ENCODE measurements at places on chromosomes 4 and X.

- DNase-seq = no peak
These were observed at the start of gene C4orf54 for GRCh38 chr4:99657798-99658197. TSS of gene C4orf54 (minus strand) at chr4:99657828. CDS start at chr4:99654648, 3,180 bp downstream.

DNA sequence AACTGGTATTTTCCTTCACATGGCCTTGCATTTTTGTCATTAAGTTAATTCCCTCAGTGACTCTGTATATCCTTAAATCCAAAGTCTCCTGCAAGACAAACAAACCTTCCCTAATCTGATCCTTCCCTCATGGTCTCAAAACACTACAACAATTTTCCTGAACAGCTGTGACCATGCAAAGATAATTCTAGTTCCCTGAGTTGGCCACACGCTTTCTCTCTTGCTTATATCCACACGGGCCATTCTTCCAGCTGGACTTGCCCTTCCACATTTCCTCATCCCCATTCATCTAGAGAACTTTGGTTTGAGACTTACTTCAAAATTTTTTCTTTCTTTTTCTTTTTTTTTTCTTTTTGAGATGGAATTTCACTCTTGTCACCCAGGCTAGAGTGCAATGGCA lies 1590.7 kb downstream of the STIM2 start:
- DNase-seq = no peak

DNA sequence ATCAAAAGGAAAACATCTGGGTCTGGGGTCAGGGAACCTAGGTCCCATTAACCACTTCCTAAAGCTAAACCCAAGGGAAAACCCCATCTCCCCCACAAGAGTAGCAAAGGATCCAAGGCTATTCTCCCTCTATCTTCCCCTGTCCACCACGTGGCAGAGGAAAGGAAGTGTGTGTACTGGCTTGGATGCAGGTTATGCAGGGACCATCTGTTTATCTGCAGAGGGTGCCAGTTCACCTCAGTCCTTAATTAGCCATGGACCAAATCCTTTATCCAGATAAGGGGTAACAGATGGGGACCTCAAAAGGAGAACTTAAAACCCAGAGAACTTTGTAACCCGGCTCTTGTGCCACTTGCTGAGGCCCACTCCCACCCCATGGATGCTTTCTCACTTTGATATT lies 135.3 kb downstream of the ZNF518B start:
- no peak for DNase-seq

- no peak for DNase-seq
These were observed 1450.3 kb downstream of the STIM2 start for GRCh38 chr4:28310926-28311325.

GRCh38 chrX:2618516-2618915 lies 72.6 kb upstream of the CD99 start:
- DNase-seq = no peak

- no peak for DNase-seq
These were observed 50.2 kb upstream of the FAM9A start for GRCh38 chrX:8851231-8851886.

DNA sequence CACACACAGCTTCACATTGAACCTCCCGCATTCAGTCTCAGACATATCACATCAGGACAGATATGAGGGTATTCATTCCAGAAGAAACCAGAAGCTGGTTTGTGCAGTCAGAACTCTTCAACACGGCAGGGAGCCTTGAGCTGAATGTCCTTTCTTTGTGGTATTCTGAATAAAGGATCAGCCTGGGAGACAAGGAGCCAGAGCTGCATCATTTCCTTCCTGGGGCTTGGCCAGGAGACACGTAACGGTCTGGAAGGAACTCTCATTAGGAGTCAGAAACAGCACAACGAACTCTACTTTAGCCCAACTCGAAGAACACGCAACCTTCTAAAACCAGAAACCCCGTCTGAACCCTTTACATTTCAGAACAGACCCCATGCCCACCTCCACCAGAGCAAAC lies 46.4 kb downstream of the KDR start:
- no peak for DNase-seq

GRCh38 chr4:4575284-4576211 lies 33.7 kb upstream of the STX18 start:
- DNase-seq = peak; percentile 17

DNA sequence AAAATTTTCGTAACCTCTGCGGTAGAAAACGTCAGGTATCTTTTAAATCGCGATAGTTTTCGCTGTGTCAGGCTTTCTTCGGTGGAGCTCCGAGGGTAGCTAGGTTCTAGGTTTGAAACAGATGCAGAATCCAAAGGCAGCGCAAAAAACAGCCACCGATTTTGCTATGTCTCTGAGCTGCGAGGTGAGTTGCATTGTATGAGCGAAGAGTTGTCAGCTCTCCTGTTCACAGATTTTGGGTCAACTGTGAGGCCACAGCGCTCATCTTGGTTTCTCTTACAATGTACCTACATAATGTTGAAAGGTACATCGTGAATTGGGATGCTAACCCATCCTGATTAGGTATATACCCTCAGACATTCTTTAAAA lies 486 bp downstream of the CLCN3 start:
- DNase-seq = no peak

GRCh38 chrX:11558972-11559371 lies 106.7 kb downstream of the ARHGAP6 start:
- DNase-seq = peak; percentile 41

- DNase-seq = no peak
These were observed 1.4 kb upstream of the TLR6 start for GRCh38 chr4:38858097-38858420.

DNA sequence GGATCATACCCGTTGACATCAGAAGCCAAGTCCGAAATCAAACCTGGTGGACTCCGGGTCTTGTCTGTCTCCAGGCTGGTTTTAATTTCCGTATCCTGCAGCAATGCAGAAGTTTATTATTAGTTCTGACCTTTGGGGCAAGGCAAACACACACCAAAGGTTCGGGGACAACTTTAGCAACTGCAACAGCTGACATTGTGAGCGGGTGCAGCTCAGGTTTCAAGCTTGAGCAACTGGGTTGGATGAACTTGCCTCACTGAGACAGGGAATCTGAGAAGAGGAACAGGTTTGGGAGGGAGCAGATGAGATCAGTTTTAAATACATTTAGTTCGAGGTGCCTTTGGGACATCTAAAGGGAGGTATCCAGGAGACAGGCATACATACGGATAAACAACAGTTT lies 110.7 kb downstream of the GNL3L start:
- DNase-seq = no peak

GRCh38 chrX:102837847-102838246 lies 99.2 kb upstream of the RAB40AL start:
- DNase-seq = no peak

GRCh38 chrX:774536-774935 lies 143.9 kb downstream of the SHOX start:
- no peak for DNase-seq

GRCh38 chr4:164039482-164039881 lies 545.0 kb downstream of the TMA16 start:
- no peak for DNase-seq

- DNase-seq = no peak
These were observed 25.4 kb downstream of the FGFBP1 start for GRCh38 chr4:15912961-15913630.

DNA sequence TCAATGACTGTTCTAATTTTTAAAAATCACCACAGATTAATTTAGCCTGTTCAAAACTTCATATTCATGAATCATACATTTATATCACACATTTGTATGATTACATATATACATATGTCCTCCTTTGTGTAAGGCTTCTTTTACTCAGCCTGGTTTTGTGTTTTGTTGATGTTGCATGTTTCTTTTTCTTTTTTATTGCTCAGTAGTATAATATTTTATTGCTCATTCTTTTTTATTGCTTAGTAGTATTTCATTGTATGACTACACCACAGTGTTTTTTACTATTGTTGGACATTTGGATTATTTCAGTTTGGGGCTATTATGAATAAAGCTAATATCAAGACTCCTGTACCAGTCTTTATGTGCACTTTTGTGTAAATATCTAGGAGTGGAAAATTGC lies 198.5 kb downstream of the RELL1 start:
- DNase-seq = no peak

DNA sequence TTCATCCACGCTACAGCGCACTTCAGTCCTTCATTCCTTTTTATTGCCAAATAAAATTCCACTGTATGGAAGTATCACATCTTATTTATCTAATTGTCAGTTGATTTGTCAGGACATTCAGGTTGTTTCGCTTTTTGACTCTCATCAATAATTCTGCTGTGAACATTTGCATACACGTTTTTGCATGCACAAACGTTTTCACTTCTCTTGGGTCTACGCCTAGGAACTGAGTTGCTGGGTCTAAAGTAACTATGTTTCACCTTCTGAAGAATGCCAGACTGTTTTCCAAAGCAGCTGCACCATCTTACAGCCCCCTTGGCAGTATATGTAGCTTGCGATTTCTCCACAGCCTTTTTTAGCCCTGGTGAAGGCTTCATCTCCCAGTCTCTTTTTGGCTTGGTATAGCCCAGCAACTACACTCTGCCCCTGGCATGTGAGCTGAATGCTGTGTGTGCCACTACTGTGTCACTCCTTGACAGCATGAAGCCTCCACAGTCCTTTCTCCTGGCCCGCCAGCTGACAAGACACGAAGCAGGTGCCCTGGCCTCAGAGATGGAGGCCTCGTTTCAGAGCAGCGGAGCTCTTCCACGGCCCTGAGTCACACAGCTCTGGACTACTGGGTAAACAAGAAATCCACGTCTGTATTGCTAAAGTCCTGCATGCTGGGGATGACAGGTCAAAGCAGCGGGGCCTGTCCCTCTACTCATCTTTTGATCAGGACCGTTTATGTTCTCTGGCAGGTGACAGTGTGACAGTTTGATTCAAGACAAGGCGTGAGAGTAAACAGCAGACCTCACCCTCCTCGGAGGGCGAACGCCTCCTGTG lies 75.5 kb downstream of the NSUN7 start:
- DNase-seq = no peak

- no peak for DNase-seq
These were observed 1222.0 kb upstream of the PRKX start for GRCh38 chrX:4935401-4935800.

GRCh38 chrX:153776611-153777045 lies 4.2 kb upstream of the SRPK3 start:
- DNase-seq = no peak

- no peak for DNase-seq
These were observed 35.2 kb downstream of the SEPTIN11 start for GRCh38 chr4:76984788-76985211.

GRCh38 chr4:8861576-8862295 lies 9.9 kb downstream of the HMX1 start:
- DNase-seq = no peak

- DNase-seq = no peak
These were observed 37.1 kb downstream of the RGS12 start for GRCh38 chr4:3329887-3330286.

GRCh38 chrX:110132450-110133114 lies 129.7 kb downstream of the TMEM164 start:
- no peak for DNase-seq

- DNase-seq = no peak
These were observed 165.9 kb upstream of the NDST4 start for GRCh38 chr4:115279330-115279729.

DNA sequence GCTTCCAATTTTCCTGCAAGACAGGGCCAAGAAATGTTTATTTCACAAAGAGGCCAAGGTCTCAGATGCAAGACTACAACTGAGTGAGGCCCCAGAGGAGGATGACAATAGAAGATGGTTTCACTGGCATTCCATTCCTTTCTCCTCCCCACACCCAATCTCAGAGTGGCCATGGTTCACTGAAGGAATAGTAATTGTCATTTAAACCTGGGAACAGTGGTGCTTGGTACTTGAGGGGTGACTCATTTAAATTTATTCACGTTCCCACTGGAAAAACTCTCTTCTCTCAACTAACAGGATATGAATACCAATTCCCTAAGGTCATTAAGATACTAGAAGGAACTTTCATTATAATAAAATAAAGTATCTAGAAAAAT lies 35.3 kb upstream of the CXCL8 start:
- no peak for DNase-seq

DNA sequence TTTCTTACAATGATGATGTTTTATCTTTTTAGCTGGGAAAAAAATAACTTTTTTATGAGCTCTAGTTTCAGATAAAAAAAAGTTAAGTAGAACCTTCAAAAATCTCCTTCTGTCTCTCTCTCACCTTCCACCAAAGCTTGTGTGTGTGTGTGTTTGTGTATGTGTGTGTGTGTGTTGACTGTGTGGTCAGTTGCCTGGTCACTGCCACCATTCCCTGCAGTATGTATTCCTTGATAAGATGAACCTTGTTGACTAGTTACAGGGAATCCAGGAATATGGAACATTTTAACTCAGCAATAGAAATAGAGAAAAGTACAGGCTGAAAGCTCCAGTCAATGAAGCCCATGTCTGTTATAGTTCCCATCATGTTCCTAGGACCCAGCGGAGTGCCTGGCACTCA lies 143.5 kb downstream of the CORIN start:
- no peak for DNase-seq

- no peak for DNase-seq
These were observed 155.6 kb downstream of the HNRNPD start for GRCh38 chr4:82217986-82218715.

DNA sequence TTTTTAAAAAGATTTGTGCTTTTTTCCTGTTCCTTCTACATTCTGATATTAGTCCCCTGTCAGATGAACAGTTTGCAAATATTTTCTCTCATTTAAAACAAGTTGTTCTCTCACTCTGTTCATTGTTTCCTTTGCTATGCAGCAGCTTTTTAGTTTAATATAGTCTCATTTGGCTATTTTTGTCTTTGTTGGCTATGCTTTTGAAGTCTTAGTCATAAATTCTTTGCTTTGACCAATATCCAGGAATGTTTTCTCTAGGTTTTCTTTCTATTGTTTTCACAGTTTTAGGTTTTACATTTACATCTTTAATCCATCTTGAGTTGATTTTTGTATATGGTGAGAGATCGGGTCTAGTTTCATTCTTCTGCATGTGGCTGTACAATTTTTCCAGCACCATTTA lies 136.8 kb downstream of the TET2 start:
- no peak for DNase-seq

DNA sequence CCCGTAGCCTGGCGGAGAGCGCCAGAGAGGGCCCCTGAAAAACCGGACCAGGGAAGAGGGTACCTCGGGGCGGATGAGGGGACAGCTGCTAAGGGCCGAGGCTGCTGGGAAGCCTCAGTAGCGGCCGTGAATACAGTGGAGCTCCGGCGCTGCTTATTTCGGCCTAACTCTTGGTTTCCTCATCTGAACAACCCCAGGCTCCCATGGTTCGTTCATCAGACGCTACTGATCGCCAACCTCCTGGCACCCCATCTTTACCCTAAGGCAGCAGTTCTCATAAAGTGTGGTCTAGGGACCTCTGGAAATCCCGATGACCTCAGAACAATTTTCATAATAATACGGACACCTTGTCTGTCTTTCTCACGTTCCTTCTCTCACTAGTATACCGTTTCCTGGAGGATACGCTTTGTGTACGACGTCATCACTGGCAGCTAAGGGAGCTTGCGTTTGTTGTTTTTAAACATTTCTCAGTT lies 645 bp upstream of the RAB28 start:
- no peak for DNase-seq

DNA sequence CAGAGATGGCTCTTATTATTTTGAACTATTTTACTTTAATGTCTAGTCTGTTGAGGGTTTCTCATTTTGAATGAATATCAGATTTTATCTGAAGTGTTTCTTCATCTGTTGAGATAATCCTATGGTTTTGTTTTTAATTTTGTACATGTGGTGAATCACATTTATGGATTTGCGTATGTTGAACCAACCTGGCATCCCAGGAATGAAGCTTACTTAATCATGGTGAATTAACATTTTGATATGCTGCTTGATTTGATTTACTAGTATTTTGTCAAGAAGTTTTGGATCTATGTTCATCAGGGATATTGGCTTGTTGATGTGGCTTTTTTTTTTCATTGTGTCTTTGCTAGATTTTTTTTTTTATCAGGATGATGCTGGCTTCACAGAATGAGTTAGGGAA lies 2390.9 kb downstream of the PCDH7 start:
- DNase-seq = no peak

GRCh38 chr4:14967982-14968381 lies 34.3 kb upstream of the CPEB2 start:
- no peak for DNase-seq
